Activated CD4-positive, alpha-beta T cell treated with anti-CD3 and anti-CD28 coated beads for 48 hours (primary cell): ENCODE measurements at places on chromosomes 12 and 14.

DNA sequence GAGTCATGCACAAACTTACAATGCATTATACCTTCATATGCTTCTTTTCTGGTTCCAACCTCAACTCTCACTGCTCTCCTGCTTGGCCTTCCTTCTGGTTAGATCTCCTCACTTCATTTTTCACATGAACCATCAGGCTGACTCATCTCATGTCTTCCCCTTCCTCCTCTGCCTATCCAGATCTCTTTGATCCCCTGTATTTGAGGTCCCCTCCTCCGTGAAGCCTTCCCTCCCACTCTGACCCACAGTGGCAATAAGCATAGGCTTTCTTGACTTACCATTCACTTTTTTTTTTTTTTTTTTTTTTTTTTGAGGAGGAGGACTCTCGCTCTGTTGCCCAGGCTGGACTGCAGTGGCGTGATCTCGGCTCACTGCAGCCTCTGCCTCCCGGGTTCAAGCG lies 14.7 kb upstream of the ASIC1 start:
- peak; percentile 43 for DNase-seq

DNA sequence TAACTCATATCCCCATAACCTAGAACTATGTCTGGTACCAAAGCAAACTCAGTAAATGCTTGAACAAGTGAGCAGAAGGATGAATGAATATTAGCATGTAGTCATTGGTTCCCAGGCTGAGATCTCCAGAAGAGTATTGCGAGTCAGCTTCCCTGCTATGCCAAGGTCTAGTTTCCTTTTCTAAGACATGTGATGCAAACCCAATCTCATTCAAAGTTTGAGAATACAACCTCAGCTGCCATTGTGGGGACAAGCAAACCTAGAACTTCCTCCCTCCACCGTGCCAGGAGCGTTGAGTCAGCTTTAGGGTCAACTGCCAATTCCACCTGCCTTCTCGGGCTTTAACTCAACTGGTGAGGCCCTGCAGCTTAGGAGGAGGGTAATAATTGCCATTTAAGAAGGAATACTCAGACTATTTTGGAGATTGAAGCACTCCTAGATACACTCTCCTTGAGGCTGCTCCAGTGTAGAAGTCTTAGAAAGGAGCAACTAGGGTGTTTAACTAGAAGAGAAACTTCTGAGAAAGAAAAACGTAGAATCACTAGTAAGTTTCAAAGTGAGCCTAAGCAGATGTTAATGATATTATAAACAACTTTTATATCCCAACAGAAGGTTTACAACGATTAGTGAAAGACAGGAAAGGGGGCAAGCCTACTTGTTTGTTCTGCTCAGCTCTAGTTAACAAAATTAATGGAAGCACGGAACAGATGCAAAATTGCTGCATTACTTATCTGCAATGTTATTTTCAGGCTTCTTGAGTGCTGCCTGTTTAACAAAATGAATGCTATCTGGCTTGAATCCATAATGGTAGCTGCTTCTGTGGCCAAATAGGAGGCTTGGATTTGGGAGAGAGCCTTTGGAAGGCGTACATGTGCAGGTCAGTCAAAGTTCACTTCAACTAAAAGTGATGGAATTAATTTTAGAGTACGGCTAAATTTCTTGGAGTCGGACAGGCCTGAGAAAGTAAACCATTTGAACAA lies 96.9 kb downstream of the HELB start:
- DNase-seq, result no peak

DNA sequence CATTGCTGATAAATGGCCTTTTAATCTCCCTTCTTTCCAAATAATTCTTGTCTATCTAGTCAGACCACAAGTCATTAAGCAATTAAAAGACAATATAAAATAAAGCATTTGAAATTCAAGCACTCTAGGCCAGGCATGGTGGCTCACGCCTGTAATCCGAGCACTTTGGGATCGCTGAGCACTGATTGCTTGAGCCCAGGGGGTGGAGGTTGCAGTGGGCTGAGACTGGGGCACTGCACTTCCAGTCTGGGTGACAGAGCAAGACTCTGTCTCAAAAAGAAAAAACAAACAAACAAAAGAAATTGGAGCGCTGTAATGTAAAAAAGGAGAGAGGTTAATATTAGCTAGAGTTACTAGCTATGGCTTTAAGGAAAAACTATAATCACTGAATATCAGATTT lies 30.5 kb upstream of the CSRP2 start:
- no peak for DNase-seq

GRCh38 chr12:122830517-122831214 lies 4.6 kb upstream of the HIP1R start:
- no peak for DNase-seq

- DNase-seq, result no peak
Observed at GRCh38 chr12:72207486-72208409, 64.4 kb upstream of the TRHDE start.

- DNase-seq, result no peak
Observed at GRCh38 chr14:89121968-89122620, 294.9 kb downstream of the FOXN3 start.

GRCh38 chr12:17829813-17830212 lies 260.2 kb downstream of the RERGL start:
- DNase-seq, result no peak

DNA sequence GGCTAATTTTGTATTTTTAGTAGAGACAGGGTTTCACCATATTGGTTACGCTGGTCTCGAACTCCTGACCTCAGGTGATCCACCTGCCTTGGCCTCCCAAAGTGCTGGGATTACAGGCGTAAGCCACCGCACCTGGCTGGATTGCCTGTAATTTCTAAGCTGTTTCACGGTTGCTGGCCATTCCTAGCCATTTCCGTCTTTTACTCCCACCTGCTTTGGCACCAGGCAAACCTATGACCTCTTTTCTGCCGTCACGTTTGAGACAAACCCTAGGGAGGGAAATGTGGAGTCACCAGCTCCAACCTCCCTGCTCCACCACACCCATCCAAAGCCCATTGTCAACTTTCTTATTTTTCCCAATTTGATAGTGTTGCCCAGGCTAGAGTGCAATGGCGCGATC lies 1.2 kb downstream of the GPR132 start:
- no peak for DNase-seq

- no peak for DNase-seq
Observed at GRCh38 chr14:63671987-63672386, 30.3 kb upstream of the WDR89 start.

DNA sequence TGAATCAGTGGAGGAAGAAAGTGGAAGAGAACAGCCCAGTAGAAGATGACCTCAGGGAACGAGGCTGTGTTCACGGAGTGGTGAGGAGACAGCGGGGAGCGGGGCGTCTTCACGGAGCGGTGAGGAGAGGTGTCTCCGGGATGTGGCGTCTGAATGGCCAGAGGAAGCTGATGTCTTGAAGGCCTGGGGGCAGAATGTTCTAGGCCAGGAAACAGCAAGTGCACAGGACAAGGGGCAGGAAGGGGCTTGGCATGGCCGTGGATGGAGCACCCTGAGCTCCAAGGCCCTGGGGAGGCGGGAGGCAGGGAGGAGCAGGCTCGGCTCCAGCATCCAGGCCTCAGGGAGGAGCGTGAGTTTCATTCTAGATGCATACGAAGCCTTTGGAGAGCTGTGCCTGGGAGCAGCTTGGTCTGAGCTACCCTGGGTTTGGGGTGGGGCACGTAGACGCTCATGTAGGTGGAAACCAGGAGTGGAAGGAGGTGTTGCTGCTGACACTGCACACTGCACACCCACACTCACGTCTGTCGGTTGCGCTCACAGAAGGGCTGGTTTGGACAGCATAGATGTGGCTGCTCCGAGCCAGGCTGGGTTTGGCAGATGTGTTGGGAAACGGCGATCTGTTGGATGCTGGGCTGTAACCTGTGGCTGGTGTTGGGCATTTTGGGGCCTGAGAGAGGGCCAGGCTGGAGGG lies 131.6 kb downstream of the ADGRD1 start:
- DNase-seq, result no peak

DNA sequence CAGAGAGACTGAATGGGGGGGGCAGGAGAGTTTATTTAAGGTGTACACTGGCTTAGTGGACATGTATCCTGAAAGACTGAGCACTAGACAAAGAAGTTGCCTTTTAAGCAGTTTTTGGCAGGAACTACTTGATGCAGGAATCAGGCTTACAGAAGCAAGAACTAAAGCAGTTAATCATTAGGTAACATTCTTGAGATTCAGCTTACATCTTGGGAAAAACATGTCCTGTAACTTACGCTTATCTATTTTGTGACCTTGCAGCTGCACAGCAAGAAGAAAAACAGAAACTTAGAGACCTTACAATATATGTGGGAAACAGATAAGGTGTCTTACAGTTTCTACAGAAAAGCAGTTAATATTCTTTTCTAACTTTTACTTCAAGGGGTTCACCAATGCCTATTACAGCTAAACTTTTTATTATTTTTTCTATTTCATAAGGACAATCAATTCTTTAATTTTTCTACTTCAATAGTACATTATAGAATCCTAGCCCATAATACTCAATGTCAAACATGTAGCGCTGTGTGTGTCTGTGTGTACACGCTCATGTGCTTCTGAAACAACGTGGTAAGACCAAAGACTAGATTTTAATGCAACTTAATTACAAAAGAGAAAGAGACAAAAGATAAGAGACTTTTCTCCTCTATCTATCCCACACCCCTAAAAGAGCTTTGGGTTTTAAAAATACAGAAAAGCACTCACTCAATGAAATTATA lies 276.9 kb downstream of the PRKD1 start:
- no peak for DNase-seq

- no peak for DNase-seq
Observed at GRCh38 chr12:47982770-47983169, 19.4 kb downstream of the TMEM106C start.
